CD8-positive, alpha-beta memory T cell (primary cell): ENCODE measurements at places on chromosomes 6 and 20. TPM values are rescaled to one million over a fixed set of nuclear protein-coding genes. Genes with fewer than 3 reads are reported as not detected.

- peaks cover 37% of the 10 kb centered on the region for H3K36me3 ChIP-seq
- H3K27ac ChIP-seq: no peak overlapping the region
- H3K4me3 ChIP-seq: no peak overlapping the region
- H3K4me1 ChIP-seq: peaks cover 27% of the 10 kb centered on the region
Measured at GRCh38 chr20:51434580-51435247, 107.8 kb downstream of the NFATC2 start.

DNA sequence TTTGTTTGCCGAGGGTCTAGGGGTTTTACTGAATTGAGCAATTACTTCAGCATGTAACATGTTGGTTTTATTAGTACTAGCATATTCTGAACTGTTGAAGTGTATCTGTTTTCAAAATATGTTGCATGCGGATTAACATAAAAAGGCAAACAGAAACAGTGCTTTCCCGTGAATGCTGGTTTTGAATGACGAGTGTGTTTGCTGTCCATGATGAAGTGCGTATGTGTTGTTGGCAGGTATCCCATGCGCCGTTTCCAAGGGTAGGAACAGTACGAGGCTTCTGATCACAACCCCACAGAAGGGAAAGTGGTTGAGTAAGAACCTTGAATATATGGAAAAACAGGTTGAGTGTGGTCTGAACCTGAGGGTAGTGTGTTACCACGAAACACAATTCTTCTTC, 232.9 kb downstream of the SAMD5 start:
- no peaks in the 10 kb centered on the region for H3K36me3 ChIP-seq
- H3K27ac ChIP-seq: no peak overlapping the region
- H3K4me1 ChIP-seq: no peaks in the 10 kb centered on the region

GRCh38 chr6:34723203-34723602, 26.6 kb upstream of the ILRUN start:
- no peaks in the 10 kb centered on the region for H3K27me3 ChIP-seq
- no peak overlapping the region for H3K27ac ChIP-seq
- no peak overlapping the region for H3K4me3 ChIP-seq
- H3K36me3 ChIP-seq: no peaks in the 10 kb centered on the region
- no peak for DNase-seq

DNA sequence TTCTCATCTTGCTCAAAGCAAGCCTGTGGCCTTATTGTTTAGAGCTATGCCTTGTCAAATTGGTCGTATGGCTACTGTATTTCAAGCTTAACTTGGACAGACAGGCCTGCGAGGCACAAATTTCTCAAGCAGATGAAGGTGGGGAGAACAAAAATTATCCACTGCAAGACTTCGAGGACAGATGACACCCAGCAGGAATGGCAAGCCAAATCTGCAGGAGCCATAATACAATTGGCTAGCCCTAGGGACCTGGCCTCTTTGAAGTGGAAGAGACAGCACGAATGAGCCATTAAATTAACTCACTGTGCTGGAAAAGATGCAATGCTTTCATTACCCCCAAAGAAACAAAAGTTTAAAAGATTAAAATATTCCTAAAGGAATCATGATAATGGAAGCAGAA, 5.0 kb upstream of the BLOC1S5 start:
- peaks cover 11% of the 10 kb centered on the region for H3K4me1 ChIP-seq
- H3K27ac ChIP-seq: no peak overlapping the region
- no peak for DNase-seq
- no peak overlapping the region for H3K4me3 ChIP-seq
- no peaks in the 10 kb centered on the region for H3K27me3 ChIP-seq
- H3K36me3 ChIP-seq: no peaks in the 10 kb centered on the region

Gene MUC21
- not detected for total RNA-seq

GRCh38 chr20:25389401-25389857, 1.2 kb downstream of the ABHD12 start:
- no peak overlapping the region for H3K27ac ChIP-seq
- no peaks in the 10 kb centered on the region for H3K27me3 ChIP-seq
- no peak for DNase-seq
- peaks cover 11% of the 10 kb centered on the region for H3K4me1 ChIP-seq

DNA sequence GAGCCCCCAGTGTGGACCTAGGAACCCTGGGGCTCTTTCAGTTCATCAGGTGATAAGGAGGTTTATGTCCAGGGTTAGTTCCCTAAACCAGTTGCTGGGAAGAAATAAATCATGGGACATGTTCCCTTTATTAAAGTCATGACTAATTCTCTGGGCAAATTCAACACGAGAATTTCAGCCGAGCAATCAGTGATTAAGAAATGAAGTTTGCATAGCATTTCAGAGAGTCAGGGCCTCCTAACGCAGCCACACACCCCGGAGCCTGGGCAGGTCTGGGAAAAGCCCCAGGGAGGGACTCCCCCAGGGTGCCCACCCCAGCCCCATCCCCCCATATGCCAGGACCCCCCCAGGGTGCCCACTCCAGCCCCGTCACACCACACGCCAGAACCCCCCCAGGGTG, 20.1 kb downstream of the SLCO4A1 start:
- no peaks in the 10 kb centered on the region for H3K36me3 ChIP-seq
- no peaks in the 10 kb centered on the region for H3K27me3 ChIP-seq
- no peak overlapping the region for H3K4me3 ChIP-seq
- DNase-seq: no peak
